ENCODE measurements at places on chromosomes 2 and 18. TPM values are rescaled to one million over a fixed set of nuclear protein-coding genes. Genes with fewer than 3 reads are reported as not detected.

DYSF gene
- total RNA-seq: 0.77 TPM

VWA3B gene
- total RNA-seq: 0.19 TPM

DUSP2 gene
- 388 TPM for total RNA-seq

HTR2B gene
- not detected for total RNA-seq

SCYGR3 gene
- total RNA-seq: not detected

SLC40A1 gene
- total RNA-seq: 4.5 TPM

ELOA2 gene
- not detected for total RNA-seq

CAPN10 gene
- total RNA-seq: 43.7 TPM

TSGA10 gene
- total RNA-seq: 14.5 TPM

ITGA4 gene
- total RNA-seq: 47.3 TPM

PTPRN gene
- 1.7 TPM for total RNA-seq

ST8SIA5 gene
- 0.09 TPM for total RNA-seq

NPPC gene
- total RNA-seq: 1.1 TPM

UGP2 gene
- 89.7 TPM for total RNA-seq

IL1F10 gene
- total RNA-seq: not detected

CCDC121 gene
- not detected for total RNA-seq

PSMA8 gene
- total RNA-seq: 1.9 TPM

GALR1 gene
- total RNA-seq: not detected

EGR4 gene
- total RNA-seq: 1.6 TPM

EVX2 gene
- not detected for total RNA-seq

NLRC4 gene
- 0.55 TPM for total RNA-seq

GPR39 gene
- total RNA-seq: not detected

PARD3B gene
- total RNA-seq: 0.74 TPM

INHBB gene
- not detected for total RNA-seq

SNORC gene
- total RNA-seq: 4.1 TPM

SF3B1 gene
- 272 TPM for total RNA-seq

RAB31 gene
- total RNA-seq: 0.82 TPM

C2orf80 gene
- total RNA-seq: not detected

VIT gene
- not detected for total RNA-seq

CCDC141 gene
- total RNA-seq: 5.3 TPM

STARD6 gene
- 0.23 TPM for total RNA-seq

RESP18 gene
- not detected for total RNA-seq

KRCC1 gene
- total RNA-seq: 13.2 TPM

ANXA4 gene
- total RNA-seq: 25.3 TPM

LYG1 gene
- 1.5 TPM for total RNA-seq

LINC00305 gene
- not detected for total RNA-seq

EPB41L3 gene
- 3.4 TPM for total RNA-seq

EPC2 gene
- 33.2 TPM for total RNA-seq
